Stimulated activated CD8-positive, alpha-beta memory T cell treated with anti-CD3 and anti-CD28 coated beads, Interleukin-15, amount 100 ng/mL, for 48 hours (primary cell): ENCODE measurements at places on chromosomes 16 and 17.

DNA sequence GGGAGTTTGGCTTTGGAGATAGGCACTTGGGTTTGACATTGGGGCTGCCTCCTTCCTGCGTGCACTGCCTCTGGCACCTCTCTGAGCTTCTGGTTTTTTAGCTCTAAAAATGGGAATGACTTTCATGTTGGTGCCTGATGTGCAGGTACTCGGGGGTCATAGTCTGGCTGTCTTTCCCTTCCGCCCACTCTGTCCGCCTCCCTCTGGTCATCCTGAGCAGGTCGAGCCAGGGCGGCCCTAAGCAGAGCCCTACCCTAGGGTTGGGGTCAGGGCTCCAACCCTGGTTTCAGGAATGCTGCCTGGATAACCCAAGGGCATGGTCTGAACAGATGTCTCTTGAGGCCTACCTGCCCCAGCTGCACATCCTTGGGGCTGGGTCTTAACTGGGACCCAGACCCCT is 64.8 kb downstream of the CMIP start:
- DNase-seq, result no peak

- no peak for DNase-seq
Measured at GRCh38 chr16:19269098-19269497, 16.4 kb upstream of the CLEC19A start.

GRCh38 chr17:74778960-74779359 is 2.8 kb upstream of the NAT9 start:
- no peak for DNase-seq

- no peak for DNase-seq
Measured at GRCh38 chr17:16037636-16038035, 38.0 kb downstream of the TTC19 start.

DNA sequence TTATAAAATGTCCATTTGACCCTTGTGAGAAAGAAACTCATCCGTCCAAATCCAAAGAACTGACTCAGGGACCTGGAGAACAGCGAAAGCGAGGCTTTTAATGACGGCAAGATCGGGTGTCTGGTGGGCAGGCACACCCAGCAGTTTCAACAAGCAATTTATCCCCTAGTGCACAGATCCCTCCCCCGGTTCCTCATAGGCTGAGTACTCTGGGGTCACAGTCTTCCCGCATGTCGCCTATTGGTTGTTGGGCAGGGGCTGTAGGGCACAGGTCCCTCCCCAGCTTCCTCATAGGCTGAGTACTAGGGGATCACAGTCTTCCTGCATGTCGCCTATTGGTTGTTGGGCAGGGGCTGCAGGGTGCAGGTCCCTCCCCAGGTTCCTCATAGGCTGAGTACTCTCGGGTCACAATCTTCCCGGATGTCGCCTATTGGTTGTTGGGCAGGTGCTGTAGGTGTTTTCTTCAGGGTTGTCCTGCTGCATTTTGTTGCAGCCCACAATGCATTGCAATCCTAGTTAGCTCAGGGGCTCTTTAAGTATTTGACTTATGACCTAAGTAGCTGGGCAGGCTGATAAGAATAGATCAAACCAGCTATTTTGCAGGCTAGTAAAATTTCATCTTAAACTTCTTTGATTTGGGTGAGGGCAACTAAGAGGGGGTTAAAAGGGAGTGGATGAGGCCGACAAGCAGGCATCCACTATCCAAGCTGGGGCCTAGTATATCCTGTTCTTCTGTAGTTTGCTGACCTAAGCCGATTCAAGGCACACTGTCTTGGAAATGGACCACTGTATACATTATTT is 3.6 kb upstream of the UTS2R start:
- no peak for DNase-seq

DNA sequence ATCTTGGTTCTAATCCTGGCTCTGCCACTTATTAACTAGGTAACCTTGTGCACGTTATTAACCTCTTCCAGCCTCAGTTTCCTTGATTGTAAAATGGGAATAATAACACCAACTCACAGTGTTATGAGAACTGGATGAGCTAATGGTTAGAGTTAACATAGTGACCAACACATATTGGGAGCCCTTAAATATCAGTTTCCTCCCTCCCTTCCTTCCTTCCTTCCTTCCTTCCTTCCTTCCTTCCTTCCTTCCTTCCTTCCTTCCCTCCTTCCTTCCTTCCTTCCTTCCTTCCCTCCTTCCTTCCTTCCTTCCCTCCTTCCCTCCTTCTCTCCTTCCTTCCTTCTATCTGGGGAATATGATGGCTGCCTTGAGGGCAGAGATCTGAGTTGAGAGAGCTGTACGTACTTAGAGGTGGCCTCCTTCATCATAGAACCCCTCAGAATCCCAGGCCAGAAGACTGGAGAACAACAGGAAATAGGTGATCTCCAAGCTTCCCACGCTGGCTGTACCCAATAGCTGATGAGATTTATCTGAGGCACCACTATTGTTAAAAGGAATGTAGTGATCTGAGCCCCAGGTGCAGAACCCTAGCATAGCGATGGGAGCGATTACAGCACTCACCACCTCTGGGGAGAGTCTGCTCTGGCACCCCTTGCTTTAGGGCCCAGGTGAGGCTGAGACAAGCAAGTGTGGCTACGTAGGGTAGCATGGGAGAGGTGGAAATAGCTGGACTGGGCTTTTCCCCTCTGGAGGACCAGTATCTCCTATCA is 26.2 kb downstream of the CCR7 start:
- DNase-seq, result no peak

- no peak for DNase-seq
Measured at GRCh38 chr16:56373003-56373402, 52.3 kb downstream of the AMFR start.

- DNase-seq, result no peak
Measured at GRCh38 chr16:11949527-11949926, 7.7 kb upstream of the NPIPB2 start.

DNA sequence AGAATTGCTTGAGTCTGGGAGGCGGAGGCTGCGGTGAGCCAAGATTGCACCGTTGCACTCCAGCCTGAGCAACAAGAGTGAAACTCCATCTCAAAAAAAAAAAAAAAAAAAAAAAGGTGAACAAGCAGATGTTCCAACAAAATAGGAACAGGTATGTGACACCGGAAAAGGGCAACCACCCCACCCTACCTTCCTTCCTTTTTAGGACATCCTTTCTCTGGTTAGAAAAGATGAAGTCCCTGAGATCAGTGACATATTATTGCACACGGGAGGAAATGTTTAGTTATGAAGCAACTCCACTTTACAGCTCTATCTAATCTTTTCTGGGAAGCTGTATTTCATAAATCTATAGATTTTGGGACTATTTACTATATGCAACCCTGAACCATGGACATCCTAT is 114.2 kb upstream of the MON1B start:
- no peak for DNase-seq

DNA sequence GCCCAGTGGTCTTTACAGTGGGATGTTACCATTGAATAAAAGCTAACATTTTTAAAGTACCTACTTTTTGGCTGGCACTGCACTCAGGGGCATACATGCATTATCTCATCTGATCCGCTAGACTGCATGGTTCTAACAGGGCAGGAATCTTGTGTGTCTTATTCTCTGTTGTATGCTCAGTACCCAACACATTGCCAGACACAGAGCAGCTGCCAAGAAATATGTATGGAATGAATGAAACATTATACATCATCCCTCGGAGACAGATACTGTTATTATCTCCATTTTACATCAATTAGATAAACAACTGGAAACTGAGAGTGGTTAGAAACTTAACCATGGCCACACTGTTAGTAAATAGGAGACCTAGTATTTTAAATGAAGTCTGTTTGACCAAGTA is 74.1 kb upstream of the CDH11 start:
- DNase-seq, result no peak

DNA sequence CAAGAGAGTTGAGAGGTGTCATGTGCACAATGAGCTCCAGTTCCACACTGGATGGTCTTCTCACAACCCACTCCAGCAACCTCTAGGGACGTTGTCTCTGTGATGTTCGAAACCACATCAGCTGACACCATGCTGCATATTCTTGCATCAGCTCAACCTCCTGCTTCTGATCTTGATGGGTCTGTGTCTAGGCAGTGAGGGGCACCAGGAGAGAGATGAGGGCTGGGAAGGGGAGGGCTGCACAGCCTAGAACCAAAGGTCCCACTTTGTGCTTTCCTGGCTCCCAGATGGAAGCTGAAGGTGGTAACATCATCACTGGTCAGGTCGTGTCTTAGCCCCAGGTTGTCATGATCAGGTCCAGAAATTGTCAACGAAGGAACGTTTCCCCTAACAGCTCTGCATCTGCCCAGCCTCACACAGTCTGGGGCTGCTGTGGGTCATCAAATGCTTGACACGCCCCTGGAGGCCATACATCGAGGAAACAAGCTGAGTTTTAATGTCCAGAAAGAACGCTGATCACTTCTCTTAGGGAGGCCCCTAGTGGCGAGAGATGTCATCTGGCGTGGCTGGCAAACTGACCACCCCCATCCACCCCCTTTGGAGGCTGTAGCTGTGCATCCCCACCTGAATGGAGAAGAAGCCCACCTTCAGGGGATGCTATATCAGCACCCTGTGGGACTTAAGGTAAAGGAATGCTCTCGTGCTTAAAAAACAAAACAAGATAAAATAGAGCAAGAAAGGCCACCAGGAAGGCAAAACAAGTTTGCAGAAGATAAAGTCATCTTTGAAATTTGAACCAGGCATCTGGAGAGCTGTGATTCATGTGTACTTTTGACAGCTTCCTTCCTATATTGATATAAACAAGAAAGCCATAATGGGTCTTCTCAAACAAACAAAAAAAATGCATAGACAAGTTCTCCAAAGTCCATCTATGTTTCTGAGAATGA is 58.3 kb downstream of the WIPI1 start:
- peak; percentile 22 for DNase-seq

GRCh38 chr17:33522623-33523022 is 229.5 kb upstream of the ASIC2 start:
- no peak for DNase-seq

DNA sequence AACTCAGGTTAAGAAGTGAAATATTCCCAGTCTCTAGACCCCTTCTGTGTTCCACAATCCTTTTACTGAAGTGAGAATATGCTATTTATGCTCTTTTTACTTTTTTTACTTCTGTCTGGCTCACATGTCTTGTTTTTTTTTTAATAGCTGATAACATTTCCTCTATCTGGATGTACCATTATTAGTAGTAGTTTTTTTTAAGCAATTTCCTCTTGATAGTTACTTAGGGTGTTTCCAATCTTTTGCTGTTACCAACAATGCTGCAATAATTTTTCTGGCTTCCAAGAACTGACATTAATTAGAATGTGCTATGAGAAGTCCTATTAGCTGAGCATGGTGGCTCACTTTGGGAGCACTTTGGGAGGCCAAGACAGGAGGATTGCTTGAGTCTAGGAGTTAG is 32.0 kb downstream of the KSR1 start:
- DNase-seq, result no peak

DNA sequence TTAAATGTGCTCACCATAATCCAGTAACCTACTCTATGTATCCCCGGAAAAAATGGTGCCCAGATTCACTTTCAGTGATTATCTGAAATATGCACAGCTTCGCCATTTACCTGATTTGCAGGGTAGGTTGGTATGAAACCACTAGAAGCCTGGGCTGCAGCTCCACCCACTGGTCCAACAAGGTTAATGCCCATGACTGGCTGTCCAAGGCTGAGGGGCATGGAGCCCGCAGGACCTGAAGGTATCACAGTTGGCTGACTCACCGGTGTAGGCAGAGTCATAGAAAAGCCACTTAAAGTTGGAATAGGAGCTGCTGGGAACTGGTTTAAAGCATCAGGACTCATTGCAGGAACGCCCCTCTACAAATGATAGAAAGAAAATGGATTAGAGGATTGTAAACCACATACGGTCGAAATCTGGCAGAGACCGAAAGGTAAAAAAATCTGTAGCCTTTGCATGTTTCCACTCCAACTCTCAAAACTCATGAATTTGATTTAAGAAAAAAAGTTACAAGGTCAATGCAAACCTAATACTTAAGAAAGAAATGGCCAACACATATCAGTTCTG is 38.6 kb downstream of the SYNRG start:
- DNase-seq, result peak; percentile 19

DNA sequence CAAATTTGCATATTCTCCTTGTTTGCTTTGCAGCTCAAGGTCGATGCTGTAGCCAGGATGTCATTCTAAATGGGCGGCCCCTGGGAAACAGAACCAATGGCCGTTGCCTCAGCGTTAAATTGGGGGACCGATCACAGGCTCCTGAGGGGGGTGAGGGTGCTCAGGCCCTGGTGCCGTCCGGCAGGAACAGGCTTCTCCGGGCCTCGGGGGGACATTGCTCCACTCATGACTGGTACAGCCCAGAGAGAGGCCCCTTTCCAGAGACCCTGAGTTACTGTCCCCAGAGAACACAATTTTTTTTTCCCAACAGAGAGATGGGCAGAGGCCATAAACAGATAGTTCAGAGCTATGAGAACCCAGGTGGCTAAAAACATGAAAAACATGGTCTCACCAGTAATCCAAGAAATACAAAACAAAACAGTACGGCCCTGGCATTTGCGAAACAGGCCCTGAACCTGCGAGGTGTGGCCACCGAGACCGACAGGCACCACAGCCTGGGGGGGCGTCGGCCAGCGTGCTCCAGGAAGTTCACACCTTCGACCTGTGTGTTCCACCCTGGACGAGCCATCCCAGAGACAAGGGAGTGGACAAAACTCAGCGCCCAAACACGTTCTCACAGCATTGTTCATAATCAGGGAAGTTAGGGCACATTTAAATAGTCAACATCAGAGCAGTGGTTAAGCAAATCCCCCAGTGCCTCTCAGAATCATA is 82.8 kb downstream of the METRNL start:
- no peak for DNase-seq
